ENCODE measurements at places on chromosomes 12 and 14.
A peak's percentile ranks its signal among the peaks of the same experiment; 100 is the strongest.

DNA sequence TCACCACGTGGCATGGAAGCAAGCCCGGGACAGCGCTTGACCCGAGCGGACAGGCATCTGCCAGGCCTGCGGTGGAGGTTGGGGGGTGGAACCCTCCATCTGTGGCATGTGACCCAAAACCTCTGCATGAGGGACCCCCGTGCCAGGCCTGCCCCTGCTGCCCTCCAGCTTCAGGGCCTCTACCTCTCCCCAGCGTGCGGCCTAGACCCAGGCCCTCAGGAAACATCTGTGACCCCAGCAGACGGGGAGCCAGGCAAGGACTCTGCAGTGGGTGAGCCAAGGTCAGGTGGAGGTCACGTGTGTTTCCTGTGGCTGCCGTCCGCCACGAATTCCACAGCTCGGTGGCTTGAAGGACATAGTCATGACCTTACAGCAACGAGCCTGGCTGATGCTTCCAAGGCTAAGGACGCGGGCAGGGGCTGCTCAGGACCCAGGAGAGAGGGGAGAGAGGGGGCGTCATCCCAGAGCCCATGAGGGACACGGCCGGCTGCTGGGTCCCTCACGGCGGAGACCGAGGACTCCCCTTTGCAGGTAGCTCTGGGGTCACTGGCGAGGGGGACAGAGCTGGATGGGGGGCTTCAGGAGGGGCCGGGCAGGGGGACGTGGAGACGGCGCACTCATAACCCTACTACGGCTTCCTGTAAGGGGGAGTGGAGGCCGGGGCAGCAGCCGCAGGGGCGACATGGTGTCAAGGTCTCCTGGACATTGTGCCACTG lies 91.5 kb downstream of the GALNT9 start:
- DNase-seq, result no peak

GRCh38 chr12:122875590-122876220 lies 20.2 kb downstream of the VPS37B start:
- peak; percentile 61 for DNase-seq

GRCh38 chr12:120110550-120111501 lies 5.7 kb downstream of the RAB35 start:
- peak; percentile 70 for DNase-seq

GRCh38 chr12:82659343-82660207 lies 27.1 kb upstream of the TMTC2 start:
- no peak for DNase-seq

DNA sequence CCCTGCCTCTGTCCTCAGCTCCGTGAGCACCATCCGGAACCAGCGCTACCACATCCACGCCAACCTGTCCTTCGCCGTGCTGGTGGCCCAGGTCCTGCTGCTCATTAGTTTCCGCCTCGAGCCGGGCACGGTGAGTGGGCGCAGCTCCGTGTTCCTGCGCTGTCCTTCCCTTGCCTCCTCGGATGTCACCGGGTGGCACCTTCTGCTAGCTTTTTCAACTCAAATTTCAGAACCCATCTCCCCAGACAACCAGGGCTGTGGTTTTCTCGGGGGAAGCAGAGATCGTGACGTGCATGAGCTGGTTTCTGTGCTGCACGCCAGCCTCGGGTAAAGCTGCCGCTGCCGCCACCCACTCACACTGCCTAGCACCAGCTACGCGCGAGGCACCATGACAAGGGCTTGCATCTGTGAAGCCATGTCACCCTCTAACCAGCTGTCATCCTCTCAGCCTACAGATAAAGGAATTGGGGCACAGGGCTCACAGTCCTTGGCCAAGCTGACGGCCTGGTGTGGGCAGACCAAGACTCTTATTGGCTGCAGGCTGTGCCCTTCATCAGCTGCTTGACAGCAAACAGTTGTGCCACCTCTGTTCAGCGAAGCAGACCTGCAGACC lies 152.1 kb downstream of the ADGRD1 start:
- DNase-seq, result peak; percentile 68

DNA sequence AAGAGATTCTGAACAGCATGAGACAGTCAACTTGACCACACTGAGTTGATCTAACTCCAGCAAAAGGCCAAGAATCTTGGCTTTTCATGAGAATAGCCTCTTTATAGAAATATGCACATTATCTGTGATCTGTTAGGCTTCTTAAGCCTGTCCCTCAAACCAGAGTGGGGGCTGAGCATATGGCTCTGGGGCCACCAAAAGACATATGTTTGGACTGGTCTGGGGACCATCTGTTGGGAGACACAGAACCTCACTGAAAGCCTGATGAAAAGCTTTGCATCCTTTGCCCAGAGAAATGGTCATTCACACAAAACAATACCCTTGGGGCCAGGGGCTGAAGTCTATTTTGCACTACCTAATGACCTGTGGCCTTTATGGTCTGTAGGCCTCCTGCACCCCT lies 165.3 kb upstream of the PRMT8 start:
- DNase-seq, result no peak

- DNase-seq, result no peak
Measured at GRCh38 chr12:64030155-64030554, 185.7 kb downstream of the SRGAP1 start.

- DNase-seq, result no peak
Measured at GRCh38 chr12:66331814-66332213, 29.5 kb downstream of the HELB start.

DNA sequence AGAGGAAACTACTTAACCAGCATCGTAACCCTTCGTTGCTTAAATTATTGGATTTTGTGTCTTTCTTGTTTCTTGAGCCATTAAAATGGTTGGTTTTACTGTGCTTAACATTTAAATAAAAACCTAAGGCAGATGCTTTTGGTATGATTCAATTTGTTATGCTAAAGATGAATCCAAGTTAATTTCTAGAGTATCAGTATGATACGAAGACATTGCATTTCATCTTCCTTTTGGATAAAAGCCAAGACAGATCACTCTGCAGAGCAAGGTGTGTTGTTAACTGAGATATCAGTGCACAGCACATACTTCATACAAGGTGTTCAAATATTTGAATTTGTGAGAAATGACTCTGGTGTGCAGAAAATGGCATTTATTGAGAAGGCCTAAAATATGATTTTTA lies 480.5 kb downstream of the PCNX1 start:
- DNase-seq, result no peak

DNA sequence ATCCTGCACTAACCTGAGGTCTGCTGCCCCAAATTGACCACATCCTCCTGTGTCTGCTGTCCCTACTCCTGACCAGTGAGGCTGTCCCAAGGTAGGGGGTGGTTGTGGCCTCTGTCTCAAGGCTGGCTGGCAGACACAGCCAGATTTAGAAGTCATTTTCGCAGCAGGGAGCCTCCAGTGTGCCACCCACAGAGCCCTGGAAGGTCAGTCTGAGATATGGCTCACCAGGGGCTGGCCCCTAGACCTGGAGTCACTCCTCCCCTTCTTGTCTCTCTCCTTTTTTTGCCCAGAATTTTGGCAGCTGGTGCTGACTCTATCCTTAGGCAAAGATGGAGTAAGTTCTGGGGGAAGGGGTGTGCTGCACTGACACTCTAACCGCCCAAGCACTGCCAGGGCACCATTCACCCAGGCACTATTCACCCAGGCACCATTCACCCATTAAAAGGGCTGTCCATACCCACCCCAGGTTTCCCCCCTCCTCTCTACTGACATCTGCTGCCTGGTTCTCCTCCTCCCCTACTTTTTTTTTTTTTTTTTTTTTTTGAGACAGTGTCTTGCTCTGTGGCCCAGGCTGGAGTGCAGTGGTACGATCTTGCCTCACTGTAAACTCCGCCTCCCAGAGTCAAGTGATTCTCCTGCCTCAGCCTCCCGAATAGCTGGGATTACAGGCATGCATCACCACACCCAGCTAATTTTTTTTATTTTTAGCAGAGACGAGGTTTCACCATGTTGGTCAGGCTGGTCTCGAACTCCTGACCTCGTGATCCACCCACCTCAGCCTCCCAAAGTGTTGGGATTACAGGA lies 7.7 kb downstream of the DDN start:
- DNase-seq, result no peak

DNA sequence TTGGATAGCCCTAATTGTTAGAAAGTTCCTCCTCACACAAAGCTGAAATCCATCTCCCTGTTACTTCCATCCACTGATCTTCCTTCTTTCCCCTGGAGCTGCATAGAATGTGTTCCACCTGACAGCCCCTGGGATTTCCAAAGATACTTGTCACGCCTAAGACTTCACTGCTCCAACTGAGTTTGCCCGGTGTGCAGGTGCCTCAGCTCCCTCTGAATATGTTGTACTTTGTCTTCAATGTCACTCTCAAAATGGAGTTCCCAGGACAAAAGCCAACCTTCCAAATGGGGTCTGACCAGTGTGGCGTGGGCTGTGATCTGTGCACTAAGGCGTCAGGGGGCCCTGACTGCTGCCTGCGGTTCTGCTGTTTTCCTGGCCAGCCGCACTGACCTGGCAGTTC lies 42.8 kb downstream of the CACNA2D4 start:
- DNase-seq, result no peak

DNA sequence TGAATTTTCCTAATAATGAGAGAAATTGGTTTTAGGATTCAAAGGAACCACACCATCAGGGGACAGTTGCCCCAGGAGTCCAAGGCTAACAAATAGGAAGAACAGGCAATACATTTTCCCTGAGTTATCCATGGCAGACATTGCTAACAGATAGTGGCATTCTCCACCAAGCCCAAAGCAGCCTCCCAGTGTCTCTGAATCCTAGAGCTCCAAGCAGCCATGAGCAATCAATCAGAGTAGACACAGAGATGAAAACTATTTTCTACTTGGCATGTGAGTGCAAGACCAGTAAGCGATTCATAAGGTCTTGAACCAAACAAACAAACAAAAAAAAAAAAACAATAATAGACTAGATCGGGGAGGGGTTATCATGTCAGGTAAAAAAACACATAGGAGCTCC lies 515.7 kb downstream of the MED13L start:
- no peak for DNase-seq

GRCh38 chr14:72634691-72635616 lies 258.9 kb downstream of the DPF3 start:
- DNase-seq, result no peak

DNA sequence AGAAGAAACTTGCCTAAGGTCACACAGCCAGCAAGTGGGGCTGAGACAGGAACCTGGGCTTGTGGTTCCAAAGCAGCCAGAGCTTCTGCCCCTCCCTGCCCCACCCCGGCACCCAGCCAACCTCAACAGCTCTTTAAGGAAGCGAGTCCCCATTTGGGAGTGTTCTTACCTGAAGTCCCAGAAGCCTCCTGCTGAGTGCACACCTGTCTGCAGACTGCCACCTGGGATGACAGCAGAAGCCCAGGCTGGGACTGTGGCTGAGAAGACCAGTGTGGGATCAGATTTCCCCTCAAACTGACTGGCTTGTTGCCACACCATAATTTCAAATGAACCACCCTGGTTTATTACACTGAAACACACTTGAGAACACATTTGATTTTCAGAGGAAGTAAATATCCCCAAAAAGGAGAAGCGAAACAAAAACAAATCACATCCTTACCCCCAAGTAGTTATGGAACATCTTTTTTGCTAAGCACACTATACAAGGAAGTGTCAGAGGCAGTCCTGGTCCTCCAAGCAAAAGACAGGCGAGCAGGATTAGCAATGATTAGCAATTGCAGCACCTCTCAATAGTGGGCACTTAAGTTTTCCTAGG lies 6.3 kb upstream of the RIN3 start:
- no peak for DNase-seq

GRCh38 chr12:120117961-120118320 lies 1.4 kb upstream of the RAB35 start:
- no peak for DNase-seq

DNA sequence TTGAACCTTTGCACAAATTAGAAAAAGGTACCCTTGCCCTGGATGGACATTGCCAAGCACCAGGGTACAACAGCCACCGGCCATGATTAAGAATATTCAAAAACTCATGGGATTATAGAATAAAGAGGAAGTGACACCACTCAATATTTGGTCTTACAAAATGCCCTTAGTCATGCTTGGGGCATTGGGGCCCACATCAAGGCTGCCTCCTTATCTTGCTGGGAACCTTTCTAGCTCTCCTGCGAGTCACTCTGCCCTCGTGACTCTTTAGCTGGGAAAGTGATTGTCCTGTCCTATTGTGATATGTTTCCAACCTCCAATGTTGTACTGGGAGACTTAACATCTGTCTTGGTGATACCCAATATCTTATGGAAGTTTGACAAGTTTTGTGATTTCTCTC lies 57.8 kb downstream of the GTF2A1 start:
- DNase-seq, result no peak

- DNase-seq, result no peak
Measured at GRCh38 chr14:89330236-89331002, 86.6 kb downstream of the FOXN3 start.

DNA sequence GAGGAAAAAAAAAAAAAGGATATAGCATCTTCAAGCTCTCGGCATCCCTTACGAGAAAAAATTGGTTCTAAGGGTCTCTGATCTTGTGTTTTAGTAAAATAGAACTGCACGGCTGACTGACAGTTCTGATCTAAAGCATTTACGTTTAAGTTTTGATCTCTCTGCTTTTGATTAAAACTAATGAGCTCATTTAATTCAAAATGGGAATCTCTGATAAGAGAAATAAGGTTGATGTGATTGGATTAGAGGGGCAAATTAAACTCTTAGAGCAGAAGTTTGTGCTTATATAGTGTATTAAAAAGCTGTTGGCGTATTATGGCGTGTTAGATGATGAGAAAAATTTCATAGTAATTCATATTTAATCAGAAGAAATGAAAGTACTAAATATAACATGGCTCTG lies 217.6 kb downstream of the EGLN3 start:
- no peak for DNase-seq

DNA sequence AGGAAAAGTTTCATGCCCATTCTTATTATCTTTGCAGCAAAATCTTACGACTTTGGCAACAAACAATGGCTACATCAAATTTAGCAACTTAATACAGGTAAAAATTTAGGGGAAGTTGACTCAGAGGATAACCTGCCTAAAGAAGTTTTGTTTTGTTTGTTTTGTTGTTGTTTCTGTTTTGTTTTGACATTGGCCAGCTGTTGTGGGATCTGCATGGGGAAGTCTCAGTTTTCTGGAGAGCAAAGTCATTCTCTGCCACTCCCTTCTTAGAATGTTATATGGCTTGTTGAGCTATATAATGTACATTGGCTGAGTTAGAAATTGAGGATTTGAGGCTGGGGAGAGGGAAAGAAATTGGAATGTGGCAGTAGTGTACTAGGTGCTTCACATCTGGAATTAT lies 109.5 kb downstream of the NT5DC3 start:
- no peak for DNase-seq

DNA sequence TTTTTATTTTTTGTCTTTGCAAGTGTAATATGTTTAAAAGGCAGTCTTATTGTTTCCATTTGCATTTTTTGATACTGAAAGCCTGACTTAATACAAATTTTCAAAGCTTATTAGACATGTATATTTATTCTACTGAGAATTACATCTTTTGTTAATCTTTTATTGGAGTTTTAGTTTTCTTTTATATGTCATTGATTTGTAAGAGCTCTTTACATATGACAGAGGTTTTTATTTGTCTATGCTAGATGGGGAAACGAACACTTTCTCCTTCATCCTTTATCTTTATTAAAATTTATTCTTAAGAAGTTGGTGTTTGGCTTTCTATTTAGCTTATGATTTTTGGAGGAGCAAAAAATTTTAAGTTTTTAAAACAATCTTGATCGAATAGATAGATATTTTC lies 234.4 kb upstream of the SRRM4 start:
- DNase-seq, result no peak

- DNase-seq, result peak; percentile 83
Measured at GRCh38 chr14:20455355-20456300, 602 bp downstream of the APEX1 start.

- peak; percentile 61 for DNase-seq
Measured at GRCh38 chr12:105279460-105280056, 43.6 kb upstream of the APPL2 start.
